ENCODE measurements at places on chromosomes 5 and 9.

GRCh38 chr5:4765411-4765810 is 374.7 kb upstream of the ADAMTS16 start:
- DNase-seq: no peak
- no peak overlapping the region for H3K4me3 ChIP-seq
- no peak overlapping the region for H3K27ac ChIP-seq

DNA sequence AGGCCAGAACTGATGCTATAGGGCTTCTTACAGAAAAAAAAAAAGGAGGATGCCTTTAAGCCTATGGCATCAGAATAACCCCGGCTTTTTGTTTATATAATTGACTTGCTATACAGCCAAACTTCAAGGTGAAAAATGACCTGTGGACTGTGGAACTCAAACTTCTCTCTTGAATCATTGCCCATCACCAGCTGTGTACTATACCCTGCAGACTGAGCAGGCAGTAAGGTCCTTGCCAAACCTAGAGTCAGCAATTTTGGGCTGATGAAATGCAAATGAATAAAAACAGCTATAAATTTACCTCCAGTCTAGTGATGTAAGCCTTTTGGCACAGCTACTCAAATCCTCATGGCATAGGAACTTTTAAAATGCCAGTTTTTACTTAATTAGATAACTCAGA is 44.5 kb upstream of the PPP3R2 start:
- no peaks in the 10 kb centered on the region for H3K36me3 ChIP-seq
- no peak overlapping the region for H3K4me3 ChIP-seq
- no peaks in the 10 kb centered on the region for H3K27me3 ChIP-seq
- DNase-seq: no peak
- H3K4me1 ChIP-seq: no peaks in the 10 kb centered on the region
- no peak overlapping the region for H3K27ac ChIP-seq

DNA sequence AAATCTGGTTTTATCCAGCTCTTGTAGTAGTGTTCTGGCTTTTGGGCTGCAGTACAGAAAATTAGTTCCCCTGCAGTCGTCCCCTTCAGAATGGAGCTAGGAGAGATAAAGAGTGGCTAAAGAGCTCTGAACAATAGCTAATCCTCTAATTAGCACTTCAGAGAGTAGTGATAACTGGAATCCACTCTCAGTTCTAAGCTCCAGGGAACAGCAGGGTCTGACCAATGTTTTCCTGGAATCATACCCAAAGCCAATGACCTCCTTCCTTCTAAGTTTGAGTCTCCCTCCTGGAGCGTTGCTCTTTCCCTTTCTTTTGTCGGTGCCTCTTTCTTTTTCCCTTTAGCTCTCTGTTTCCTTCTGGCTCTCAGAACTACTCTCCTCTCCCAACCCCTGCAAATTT is 47.4 kb downstream of the MFAP3 start:
- DNase-seq: no peak
- no peaks in the 10 kb centered on the region for H3K36me3 ChIP-seq
- peaks cover 10% of the 10 kb centered on the region for H3K27me3 ChIP-seq
- H3K4me3 ChIP-seq: no peak overlapping the region
- no peaks in the 10 kb centered on the region for H3K4me1 ChIP-seq

GRCh38 chr9:88590558-88591146 is 55.7 kb downstream of the NXNL2 start:
- no peak for DNase-seq
- H3K36me3 ChIP-seq: peaks cover 2% of the 10 kb centered on the region
- H3K27ac ChIP-seq: no peak overlapping the region

GRCh38 chr9:125399165-125399564 is 137.5 kb downstream of the GAPVD1 start:
- H3K4me1 ChIP-seq: no peaks in the 10 kb centered on the region
- H3K36me3 ChIP-seq: no peaks in the 10 kb centered on the region
- DNase-seq: no peak
- H3K27ac ChIP-seq: no peak overlapping the region
- no peaks in the 10 kb centered on the region for H3K27me3 ChIP-seq

DNA sequence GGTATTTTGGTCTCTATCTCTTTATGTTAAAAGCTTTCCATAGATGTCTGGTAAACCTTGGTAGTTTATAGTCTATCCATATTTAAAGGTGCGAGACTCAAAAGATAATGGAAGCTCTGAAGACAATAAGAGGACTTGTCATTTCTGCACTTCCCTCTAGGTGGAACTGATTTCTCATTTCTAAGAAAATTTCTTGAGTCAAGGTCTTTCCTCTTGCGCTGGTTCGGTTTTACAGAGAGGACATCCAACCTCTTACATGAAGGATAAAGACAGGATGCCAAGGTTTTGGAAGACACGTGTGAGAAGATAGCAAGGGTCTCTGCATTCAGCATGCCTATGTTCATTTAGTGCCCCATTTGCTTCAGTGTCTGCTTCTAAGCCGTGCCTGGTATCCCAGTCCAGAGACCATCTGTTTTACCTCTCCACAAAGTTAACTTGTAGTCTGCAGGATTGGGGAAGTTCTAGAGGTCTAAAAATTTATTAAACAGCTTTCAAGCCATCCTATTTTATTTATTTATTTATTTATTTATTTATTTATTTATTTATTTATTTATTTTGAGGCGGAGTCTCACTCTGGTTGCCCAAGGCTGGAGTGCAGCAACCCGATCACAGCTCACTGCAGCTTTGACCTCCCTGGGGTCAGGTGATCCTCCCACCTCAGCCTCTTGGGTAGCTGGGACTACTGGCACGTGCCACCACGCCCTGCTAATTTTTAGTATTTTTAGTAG is 41.6 kb downstream of the KIAA1191 start:
- no peak overlapping the region for H3K4me3 ChIP-seq
- H3K27ac ChIP-seq: no peak overlapping the region
- H3K36me3 ChIP-seq: peaks cover 8% of the 10 kb centered on the region
- DNase-seq: no peak
- H3K27me3 ChIP-seq: no peaks in the 10 kb centered on the region
- no peaks in the 10 kb centered on the region for H3K4me1 ChIP-seq

DNA sequence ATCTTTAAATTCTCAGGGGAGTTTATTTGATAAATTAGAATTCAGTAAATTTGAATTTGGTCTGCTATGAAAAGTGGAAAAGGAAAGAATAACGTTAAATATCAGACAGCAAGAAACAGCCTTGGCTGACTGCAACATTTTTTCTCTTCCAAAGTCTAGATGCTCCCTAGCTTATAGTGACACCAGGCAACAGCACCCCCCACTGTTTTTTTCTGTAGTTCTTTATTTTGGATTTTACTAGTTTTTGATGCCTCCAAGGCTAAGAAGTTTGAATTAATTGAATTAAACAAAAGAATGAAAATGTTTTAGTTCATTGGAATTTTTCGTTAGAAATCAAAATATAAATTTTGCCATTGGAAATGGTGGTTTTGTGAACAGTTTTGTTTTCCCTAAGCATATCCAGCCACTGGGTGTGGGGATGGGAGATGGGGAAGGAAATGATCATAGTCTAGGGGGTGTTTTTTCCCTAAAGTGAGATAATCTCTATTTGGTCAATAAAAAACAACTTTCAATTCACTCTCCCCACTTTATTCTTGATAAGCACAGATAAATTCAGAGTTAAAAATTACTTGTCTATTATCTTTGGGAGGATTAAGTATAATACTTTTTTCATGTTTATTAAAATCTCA is 199.3 kb upstream of the CD180 start:
- H3K4me1 ChIP-seq: peaks cover 12% of the 10 kb centered on the region
- H3K36me3 ChIP-seq: no peaks in the 10 kb centered on the region
- H3K27me3 ChIP-seq: no peaks in the 10 kb centered on the region
- H3K4me3 ChIP-seq: no peak overlapping the region
- no peak for DNase-seq

GRCh38 chr9:117929868-117930267 is 225.7 kb downstream of the TLR4 start:
- no peak overlapping the region for H3K27ac ChIP-seq
- no peaks in the 10 kb centered on the region for H3K4me1 ChIP-seq
- H3K4me3 ChIP-seq: no peak overlapping the region
- H3K36me3 ChIP-seq: no peaks in the 10 kb centered on the region
- DNase-seq: no peak
- peaks cover 16% of the 10 kb centered on the region for H3K27me3 ChIP-seq

- DNase-seq: no peak
- no peaks in the 10 kb centered on the region for H3K36me3 ChIP-seq
- H3K4me1 ChIP-seq: no peaks in the 10 kb centered on the region
- no peak overlapping the region for H3K27ac ChIP-seq
- H3K4me3 ChIP-seq: no peak overlapping the region
- H3K27me3 ChIP-seq: peaks cover 20% of the 10 kb centered on the region
Observed at GRCh38 chr5:107781451-107781850, 110.7 kb upstream of the EFNA5 start.

- DNase-seq: no peak
- no peaks in the 10 kb centered on the region for H3K36me3 ChIP-seq
- H3K4me1 ChIP-seq: no peaks in the 10 kb centered on the region
Observed at GRCh38 chr9:77817590-77818311, 169.6 kb upstream of the GNA14 start.

GRCh38 chr5:33035851-33036527 is 324.9 kb downstream of the NPR3 start:
- no peaks in the 10 kb centered on the region for H3K27me3 ChIP-seq
- no peaks in the 10 kb centered on the region for H3K4me1 ChIP-seq
- H3K36me3 ChIP-seq: no peaks in the 10 kb centered on the region

GRCh38 chr5:34803974-34804732 is 34.8 kb upstream of the TTC23L start:
- no peak for DNase-seq
- H3K27ac ChIP-seq: no peak overlapping the region
- H3K4me1 ChIP-seq: no peaks in the 10 kb centered on the region
- no peaks in the 10 kb centered on the region for H3K36me3 ChIP-seq

- H3K27ac ChIP-seq: no peak overlapping the region
- H3K4me1 ChIP-seq: peaks cover 32% of the 10 kb centered on the region
Observed at GRCh38 chr5:68734781-68735180, 359.0 kb upstream of the SLC30A5 start.

- H3K36me3 ChIP-seq: peaks cover 2% of the 10 kb centered on the region
- no peak for DNase-seq
- no peak overlapping the region for H3K27ac ChIP-seq
- peaks cover 4% of the 10 kb centered on the region for H3K4me1 ChIP-seq
Observed at GRCh38 chr5:42745856-42746255, 10.8 kb upstream of the CCDC152 start.

DNA sequence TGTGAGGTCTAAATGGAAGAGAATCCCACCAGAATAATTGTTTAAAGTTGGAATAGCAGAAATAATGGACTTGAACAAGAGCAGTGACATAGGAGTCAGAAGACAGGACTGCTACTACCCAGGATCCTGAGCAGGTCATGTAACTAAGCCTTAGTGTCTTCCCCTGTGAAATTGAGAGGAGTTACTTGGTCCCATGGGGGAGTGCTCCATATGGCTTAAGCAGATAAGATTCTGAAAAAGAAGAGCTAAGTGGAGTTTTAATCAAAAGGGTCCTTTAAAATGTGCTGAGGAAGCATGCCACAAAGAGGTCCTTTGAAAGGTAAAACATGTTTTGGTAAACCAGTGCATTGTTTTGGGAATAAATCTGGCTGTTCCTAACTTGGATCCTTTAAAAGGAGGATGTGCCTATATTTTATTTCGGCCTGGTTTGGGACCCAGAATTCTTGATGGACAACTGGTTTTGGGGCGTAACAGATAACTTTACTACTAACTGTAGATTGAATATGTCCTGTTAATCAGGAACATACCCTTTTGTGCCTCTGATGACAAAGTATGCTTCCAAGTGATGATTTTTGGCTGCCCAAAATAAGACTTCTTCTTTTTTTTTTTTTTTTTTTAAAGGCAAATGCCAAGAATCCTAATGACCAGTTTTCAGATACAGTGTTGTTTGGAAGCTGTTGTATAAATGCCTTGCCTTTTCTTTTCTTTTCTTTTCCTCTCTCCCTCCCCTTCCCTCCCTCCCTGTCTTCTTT is 5.7 kb downstream of the RCL1 start:
- H3K4me3 ChIP-seq: no peak overlapping the region
- no peak for DNase-seq
- H3K27me3 ChIP-seq: no peaks in the 10 kb centered on the region
- peaks cover 35% of the 10 kb centered on the region for H3K4me1 ChIP-seq
- H3K36me3 ChIP-seq: peaks cover 2% of the 10 kb centered on the region

GRCh38 chr5:10633271-10634049 is 69.6 kb downstream of the ANKRD33B start:
- H3K27ac ChIP-seq: peak overlapping the region; percentile 87
- H3K36me3 ChIP-seq: peaks cover 5% of the 10 kb centered on the region
- H3K4me1 ChIP-seq: peaks cover 49% of the 10 kb centered on the region
- peak; percentile 32 for DNase-seq
- no peaks in the 10 kb centered on the region for H3K27me3 ChIP-seq
- peak overlapping the region; percentile 72 for H3K4me3 ChIP-seq

DNA sequence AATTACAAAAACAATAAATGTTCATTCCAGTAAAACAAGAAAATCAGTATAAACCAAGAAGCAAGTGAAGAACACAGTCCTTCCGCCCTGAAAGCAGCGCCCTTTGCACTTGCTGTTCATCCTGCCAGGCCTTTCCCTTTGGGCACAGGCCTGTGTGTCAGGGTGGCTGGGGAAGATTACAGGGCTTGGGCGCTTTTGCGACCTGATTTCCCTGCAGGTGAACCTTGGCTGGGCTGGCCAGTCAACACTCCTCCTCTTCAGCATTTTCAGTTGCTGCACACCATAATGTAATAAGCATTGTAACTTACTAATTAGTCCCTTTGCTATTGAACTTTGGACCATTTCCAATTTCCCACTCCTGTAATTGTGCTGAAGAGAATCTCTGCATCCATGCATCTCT is 38.6 kb upstream of the TDRD7 start:
- DNase-seq: no peak
- no peaks in the 10 kb centered on the region for H3K4me1 ChIP-seq
- H3K27ac ChIP-seq: no peak overlapping the region
- peaks cover 9% of the 10 kb centered on the region for H3K36me3 ChIP-seq
- no peak overlapping the region for H3K4me3 ChIP-seq

GRCh38 chr5:171434874-171435273 is 15.4 kb downstream of the FGF18 start:
- no peak overlapping the region for H3K27ac ChIP-seq
- no peaks in the 10 kb centered on the region for H3K27me3 ChIP-seq
- H3K4me1 ChIP-seq: no peaks in the 10 kb centered on the region
- peaks cover 2% of the 10 kb centered on the region for H3K36me3 ChIP-seq
- H3K4me3 ChIP-seq: no peak overlapping the region
- no peak for DNase-seq

- H3K27me3 ChIP-seq: no peaks in the 10 kb centered on the region
- peaks cover 8% of the 10 kb centered on the region for H3K36me3 ChIP-seq
- DNase-seq: no peak
- H3K4me3 ChIP-seq: peak overlapping the region; percentile 87
Observed at GRCh38 chr9:96567203-96567700, 52.4 kb downstream of the CDC14B start.

- H3K4me1 ChIP-seq: peaks cover 9% of the 10 kb centered on the region
- peaks cover 67% of the 10 kb centered on the region for H3K27me3 ChIP-seq
- no peak overlapping the region for H3K27ac ChIP-seq
Observed at GRCh38 chr9:89658401-89658800, 53.6 kb downstream of the GADD45G start.

- H3K4me3 ChIP-seq: no peak overlapping the region
- no peak for DNase-seq
- H3K36me3 ChIP-seq: no peaks in the 10 kb centered on the region
- H3K4me1 ChIP-seq: no peaks in the 10 kb centered on the region
- H3K27ac ChIP-seq: no peak overlapping the region
Observed at GRCh38 chr5:158609333-158610050, 490.2 kb downstream of the EBF1 start.

- H3K27me3 ChIP-seq: no peaks in the 10 kb centered on the region
- no peak for DNase-seq
- H3K36me3 ChIP-seq: peaks cover 48% of the 10 kb centered on the region
- H3K27ac ChIP-seq: peak overlapping the region; percentile 79
- H3K4me3 ChIP-seq: peak overlapping the region; percentile 91
Observed at GRCh38 chr9:136846376-136847087, 2.7 kb upstream of the PHPT1 start.

- no peak for DNase-seq
- H3K4me3 ChIP-seq: no peak overlapping the region
- no peaks in the 10 kb centered on the region for H3K4me1 ChIP-seq
- peaks cover 51% of the 10 kb centered on the region for H3K27me3 ChIP-seq
Observed at GRCh38 chr5:153491038-153491744, 721 bp downstream of the GRIA1 start.

Measured in central memory CD8-positive, alpha-beta T cell (primary cell).